ENCODE measurements at places on chromosomes 3 and 15.

DNA sequence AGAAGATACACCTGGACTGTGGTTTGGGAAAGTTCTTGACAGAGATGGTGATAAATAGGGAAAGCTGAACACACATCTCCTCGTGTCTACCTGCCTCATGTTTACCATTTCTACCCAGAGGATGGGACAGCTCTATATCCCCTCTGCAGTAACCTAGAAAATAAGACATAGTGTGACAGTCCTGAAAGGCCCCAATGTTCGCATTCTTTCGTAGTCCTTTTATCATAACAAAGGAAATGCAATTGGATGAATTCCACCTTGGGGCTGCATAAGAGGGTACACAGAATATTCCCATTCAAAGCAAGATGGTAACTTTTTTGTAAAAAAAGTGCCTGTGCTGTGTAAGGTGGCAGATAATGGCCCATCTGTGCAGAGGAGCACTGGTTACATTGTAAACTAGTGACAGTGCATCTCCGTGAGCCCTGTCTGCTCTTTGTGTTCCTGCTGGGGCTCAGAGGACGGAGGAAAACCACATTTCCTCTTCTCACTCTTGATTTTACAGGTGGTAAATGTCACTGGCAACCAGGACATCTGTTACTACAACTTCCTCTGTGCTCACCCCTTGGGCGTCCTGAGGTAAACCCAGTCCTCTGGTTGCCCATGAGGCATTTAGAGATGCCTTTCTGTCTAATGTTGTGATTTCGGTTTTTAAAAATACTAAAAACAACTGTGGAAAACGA, 74.3 kb downstream of the SIDT1 start:
- DNase-seq, result peak; percentile 10

DNA sequence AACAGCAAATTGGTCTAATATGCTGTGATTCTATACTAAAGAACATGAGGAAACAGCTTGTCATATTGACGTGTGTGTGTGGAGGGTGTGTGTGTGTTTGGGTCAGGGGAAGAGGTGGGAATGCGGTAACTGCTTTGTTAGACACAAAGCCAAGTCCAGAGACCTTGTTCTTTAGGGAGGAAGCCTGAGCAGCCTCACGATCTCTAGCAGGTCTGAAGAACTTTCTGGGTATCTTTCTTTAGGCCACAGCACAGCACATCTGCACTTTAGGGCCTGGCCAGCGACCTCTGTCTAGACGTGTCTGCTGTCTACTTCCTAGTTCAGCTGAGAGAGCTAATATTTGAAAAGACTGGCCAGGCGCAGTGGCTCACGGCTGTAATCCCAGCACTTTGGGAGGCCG, 220.0 kb upstream of the TPRG1 start:
- no peak for DNase-seq

GRCh38 chr15:68608206-68608843, 29.5 kb downstream of the CORO2B start:
- DNase-seq, result no peak

- DNase-seq, result no peak
Measured at GRCh38 chr3:192928720-192929119, 11.1 kb upstream of the MB21D2 start.

- DNase-seq, result no peak
Measured at GRCh38 chr15:68436680-68437079, 4.7 kb upstream of the ITGA11 start.

DNA sequence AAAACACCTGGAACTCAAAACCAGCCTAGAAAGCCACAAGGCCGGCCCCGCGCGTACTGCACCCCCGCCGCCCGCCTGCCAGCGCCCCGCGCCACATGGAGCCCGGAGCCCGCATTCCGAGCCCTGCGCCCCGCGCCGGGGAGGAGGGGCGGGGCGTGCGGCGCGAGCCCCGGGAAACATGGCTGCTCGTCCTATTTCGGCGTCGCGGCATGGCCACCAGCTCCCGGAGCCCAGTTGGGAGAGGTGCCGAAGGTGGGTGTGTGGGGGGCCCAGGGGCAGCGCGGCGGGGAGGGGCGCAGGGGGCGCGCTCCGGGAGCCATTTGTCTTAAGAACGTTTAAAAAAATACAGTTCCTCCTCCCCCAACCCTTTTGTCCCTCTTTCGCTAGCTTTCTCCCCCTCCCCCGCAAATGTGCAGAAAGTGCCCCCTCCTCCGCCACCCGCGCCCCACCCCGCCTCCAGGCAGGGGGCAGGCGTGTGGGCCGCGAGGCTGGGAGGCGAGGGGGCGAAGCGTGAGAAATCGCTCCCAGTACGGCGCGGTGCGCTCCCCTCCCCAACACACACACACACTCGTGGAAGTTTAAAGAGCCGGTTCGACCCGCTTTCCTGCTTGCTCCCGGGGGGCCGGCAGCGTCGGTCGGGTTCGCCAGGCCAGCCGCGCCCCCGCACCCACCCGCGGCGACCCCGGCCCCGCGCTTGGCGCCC, 2.5 kb downstream of the ANP32A start:
- peak; percentile 65 for DNase-seq

GRCh38 chr15:90203922-90204321, 2.8 kb downstream of the SEMA4B start:
- no peak for DNase-seq

DNA sequence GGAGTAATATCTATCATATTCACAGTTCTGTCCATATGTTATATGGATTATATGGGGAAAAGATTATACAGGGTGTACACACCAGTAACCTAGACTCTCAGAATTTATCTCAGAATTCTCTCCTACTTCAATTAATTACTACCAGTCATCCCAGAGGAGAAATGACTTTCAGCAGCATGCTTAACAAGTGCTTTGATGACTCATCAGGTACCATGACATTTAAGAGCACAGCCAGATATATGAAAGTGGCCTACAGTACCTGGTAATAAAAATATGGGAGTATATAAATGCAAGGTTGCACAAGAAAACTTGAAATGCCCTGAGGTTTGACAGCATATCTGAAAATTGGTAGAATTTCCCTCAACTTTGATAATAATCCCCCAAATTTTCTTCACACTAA, 1273.0 kb downstream of the OTOL1 start:
- DNase-seq, result no peak

- DNase-seq, result no peak
Measured at GRCh38 chr3:151003029-151003767, 30.7 kb upstream of the CLRN1 start.
